Karpas-422 (cell line): ENCODE measurements at places on chromosomes 16 and 17.

GRCh38 chr17:29557085-29557738 lies 9.6 kb downstream of the ABHD15 start:
- no peak for DNase-seq

GRCh38 chr17:68600067-68600930 lies 868 bp downstream of the FAM20A start:
- no peak for DNase-seq

DNA sequence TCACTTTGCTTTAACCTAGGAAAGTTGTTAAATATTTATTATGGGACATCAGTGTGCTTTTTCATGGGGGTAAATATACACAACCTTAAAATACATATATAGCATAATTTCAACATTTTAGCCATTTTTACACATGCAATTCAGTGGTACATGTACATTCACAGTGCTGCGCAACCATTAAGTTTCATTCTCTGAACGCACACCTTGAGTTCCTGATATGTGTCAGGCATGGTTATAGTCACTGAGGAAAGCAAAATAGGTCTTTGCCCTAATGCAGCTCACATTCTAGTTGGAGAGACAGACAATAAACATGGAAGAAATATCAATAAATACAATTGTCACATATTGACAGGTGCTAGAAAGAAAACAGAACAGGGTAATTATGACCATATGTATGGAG lies 12.8 kb upstream of the CNEP1R1 start:
- DNase-seq: no peak

DNA sequence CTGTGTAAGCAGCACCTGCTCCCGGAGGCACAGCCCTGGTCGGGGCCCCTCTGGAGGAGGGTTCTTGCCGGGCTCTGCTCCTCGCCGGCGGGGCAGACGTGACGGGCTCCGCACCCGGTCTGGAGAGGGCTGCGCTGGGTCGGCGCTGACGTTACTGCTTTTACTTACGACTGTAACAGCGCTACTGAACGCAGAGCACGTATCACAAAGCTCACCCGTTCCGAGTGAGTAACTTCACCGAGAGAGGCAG lies 1.3 kb upstream of the RAB40C start:
- DNase-seq: peak; percentile 88

GRCh38 chr16:2499890-2500429 lies 13.8 kb upstream of the ATP6V0C start:
- no peak for DNase-seq

GRCh38 chr17:53949473-53950090 lies 126.9 kb downstream of the KIF2B start:
- DNase-seq: no peak
